ENCODE measurements at places on chromosomes 11 and 22.

- DNase-seq = peak; percentile 4
Measured at GRCh38 chr11:83921447-83922192, 635.5 kb upstream of the CCDC90B start.

GRCh38 chr11:124896821-124897391 is 759 bp downstream of the ROBO4 start:
- DNase-seq = no peak

DNA sequence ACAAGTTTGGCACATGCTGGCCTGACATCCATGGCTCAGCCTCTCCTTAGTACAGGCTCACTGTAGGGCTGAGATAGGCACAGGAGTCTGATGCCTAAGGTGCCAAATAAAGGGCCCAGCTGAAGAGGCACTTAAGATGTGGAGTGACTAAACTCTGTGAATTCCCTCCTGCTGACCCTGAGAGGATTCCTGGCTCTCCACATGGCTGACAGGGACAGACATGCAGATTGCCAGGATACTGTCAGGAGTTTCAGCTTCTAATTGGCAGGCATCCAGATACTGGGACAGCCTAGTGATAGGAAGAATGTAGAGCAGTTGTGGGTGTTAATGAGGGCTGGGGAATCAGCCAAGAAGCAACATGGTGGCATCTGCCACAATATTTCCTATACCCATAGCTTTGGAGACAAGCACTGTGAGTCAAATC is 558.7 kb downstream of the INSC start:
- peak; percentile 72 for DNase-seq

DNA sequence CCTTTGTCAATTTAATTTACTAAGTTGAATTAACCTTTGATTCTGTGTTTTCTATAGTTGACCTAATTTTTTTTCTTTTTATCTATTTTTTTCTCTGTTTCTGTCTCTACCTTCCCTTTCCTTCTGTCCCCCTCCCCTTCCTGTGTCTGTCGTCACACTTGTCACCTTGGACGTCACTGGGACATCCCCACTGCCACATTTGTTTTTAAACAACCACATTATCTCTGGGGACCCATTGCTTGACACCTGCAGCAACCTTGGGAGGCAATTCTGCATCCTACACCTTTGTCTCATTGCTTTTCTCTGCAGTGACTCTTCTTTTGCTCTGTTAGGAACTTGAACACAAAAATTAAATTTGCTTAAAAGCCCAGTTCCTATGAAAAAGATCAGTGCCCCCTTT is 51.8 kb upstream of the TTC12 start:
- no peak for DNase-seq

DNA sequence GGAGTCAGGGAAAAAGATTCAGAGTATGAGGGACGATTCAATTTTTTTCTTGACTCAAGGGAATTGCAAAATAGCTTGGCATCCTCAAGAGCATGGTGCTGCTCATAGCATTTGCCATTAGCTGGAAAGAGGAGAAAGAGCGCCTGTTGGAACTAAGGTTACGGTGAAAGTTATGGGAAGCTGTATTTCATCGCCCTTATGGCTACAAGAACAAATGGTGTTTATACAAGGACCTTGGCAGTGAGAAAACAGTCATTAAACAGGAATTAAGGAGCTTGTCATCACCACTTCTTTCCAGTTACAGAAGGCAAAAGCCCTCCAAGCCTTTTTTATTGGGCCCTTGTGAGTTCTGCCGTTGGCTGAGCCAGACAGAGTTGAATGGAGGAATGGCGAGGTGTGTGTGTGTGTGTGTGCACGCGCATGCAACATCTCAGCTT is 74.2 kb downstream of the ALX4 start:
- no peak for DNase-seq

DNA sequence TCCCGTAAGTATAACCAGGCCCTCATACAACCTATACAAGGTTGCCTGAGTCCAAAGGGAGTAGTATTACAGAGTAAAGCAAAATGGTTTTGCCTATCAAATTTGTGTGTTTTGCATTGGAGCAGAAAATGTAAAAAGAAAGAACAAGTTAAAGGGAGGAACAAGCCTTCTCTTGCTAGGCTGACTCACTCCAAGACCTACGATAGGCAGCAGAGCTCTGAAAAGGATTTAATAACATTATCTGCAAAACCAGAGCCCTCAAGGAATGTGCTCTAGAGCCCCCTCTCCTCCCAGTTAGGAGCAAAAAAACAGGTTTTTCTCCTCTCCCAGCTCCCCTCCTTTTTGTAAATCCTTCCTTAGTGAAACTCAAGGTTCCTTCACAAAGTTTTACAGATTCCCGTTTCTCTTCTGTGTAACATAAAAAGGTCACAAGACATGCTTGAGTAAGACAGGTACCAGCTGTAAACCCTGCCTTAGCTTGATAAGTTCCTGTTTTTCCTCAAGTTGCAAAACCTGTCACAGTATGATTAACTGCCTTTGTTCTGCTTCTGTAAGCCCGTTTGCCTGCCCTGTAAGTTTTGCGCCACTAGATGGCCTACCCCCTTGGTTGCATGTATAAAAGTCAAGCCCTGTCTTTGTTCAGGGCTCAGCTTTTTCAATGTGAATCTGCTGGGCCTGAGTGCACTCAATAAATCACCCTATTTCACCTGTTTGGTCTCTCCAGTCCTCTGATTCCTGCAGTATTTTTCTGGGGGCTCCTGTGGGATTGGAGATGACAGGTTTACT is 498.2 kb downstream of the KCNA4 start:
- peak; percentile 37 for DNase-seq

GRCh38 chr22:19723232-19723982 is at the start of gene GP1BB:
Gene GP1BB (plus strand): TSS chr22:19723539. CDS start chr22:19723570, 31 bp downstream.
- DNase-seq = peak; percentile 61

- peak; percentile 89 for DNase-seq
Measured at GRCh38 chr11:16893456-16894066, 120.7 kb downstream of the PLEKHA7 start.

GRCh38 chr11:38256436-38256835 is 1658.4 kb upstream of the RAG2 start:
- DNase-seq = peak; percentile 21

DNA sequence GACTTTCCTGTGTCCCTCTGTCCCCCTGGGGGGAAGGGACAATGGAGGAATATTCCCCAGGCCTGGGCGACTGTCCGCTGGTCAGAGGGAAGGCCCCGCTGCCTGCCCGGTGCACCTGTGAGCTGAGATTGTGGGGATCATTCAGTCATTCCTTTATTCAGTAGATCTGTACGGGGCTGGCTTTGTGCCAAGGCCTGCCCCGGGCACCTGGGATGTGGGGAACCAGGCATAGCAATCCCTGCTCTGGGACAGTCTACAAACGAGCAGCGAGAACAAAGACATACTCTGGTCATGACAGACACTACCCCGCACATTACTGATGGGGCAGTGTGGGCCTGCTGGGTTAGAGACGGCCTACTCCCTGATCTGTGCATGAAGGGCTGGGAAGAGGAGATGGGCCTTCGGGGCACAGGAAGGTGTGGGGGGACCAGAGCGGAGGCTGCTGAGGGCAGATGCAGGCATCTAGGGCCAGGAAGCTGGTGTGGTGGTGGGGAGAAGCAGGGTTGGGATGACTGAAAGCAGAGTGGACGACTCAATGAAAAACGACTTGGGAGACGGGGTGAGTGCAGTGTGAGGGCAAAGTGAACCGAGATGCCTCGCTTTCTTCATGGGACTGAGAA is 1.8 kb upstream of the MYO7A start:
- DNase-seq = peak; percentile 17

DNA sequence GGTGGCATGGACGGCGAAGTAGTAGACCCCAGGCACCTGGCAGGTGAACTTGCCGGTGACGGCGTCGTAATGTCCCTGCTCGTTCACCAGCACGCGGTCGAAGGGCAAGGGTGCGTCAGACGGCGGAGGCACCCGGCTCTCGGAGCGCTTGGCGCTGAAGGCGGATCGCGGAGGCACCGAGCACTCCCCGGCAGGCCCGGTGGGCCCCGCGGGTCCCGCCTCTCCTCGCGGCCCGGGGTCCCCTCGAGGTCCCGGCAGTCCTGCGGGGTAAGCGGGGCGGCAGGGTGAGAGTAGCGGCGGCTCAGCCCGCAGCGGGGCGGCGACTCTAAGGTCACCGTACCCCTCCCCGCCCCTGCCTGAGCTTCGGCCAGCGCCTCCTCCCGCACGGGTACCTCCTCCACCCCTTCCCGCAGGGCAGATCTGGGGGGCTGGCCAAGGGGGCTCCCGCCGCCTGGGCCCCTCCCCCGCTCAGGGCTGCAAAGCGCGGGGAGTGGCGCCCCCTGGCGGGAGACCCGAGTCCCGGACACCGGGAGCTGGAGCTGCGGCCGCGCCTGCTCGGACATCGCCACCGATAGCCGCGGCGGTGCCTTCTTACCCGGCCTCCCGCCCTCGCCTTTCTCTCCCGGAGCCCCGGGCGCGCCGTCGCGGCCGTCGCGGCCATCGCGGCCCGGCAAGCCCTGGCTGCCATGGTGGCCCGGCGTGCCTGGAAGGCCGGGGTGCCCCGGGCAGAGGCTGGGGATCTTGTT is 921 bp downstream of the C1QTNF5 start:
- DNase-seq = peak; percentile 61

- DNase-seq = no peak
Measured at GRCh38 chr22:35046744-35047462, 19.1 kb upstream of the ISX start.

DNA sequence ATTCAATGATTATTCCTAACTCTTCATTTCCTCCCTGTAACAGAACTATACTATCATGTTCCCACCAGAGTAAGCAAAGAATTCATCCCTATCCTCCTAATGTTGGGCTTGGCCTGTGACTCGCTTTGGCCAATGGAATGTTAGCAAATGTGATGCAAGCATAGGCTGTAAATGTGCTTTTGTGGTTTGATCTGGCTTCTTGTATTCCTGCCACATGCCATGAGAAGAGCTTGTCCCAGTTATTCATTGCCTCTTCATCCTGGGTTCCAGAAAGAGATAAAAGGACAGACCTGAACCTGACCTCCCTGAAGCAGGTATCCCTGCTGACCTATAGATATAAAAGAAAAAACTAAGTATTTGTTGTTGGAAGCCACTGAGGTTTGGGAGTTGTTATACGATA is 51.0 kb downstream of the SYTL2 start:
- DNase-seq = peak; percentile 57

DNA sequence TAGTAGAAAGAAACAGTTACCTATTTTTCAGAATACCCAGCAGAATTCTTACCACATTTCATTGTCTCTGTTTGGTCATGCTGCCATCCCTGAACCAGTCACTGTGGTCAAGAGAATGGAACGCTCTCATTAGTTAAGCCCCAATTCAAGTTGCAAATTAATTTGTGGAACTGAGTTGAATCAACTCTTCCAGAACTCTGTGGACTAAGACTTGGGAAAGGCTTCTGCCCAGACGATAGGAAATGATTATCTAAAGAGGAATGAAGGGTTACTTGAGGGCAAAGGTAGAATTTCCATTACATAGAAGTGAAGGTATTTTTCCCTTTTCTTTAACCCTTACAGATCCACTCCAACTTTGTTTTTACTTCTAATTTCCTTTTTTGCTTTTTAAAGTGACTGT is 286.4 kb downstream of the DYNC2H1 start:
- DNase-seq = peak; percentile 78

- no peak for DNase-seq
Measured at GRCh38 chr22:19117111-19117512, 5.1 kb downstream of the DGCR2 start.

DNA sequence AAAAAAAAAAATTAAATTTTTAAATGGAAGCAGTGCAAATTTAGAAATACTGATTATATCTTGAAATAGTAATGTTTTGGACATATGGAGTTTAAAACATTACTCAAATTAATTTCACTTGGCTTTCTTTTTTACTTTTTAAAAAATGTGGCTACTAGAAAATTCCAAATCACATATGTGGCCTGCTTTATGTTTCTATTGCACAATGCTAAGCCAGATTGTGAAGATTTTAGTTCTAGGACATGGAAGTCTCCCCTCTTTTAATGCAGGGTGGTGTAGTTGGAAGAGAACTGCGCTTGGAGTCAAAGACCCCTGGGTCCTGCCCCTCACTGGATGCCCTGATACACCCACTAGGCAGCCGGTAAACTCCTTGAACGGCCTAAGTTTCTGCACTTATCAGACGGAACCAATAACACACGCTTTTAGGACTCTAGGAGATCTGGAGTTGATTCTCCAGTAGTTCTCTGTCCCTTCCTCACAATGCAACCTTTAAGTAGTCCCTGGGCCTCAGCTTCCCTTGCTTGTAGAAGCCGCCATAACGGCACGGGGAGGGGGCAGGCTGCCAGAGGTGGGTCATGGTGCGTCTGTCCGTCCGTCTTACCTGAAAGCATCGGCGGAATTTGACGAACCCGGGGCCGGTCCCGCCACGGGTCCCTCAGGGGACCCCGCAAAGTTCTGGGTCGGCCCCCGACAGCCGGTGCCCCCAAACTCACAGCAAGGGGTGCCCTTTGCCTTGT is 505 bp downstream of the FAM227A start:
- DNase-seq = no peak

DNA sequence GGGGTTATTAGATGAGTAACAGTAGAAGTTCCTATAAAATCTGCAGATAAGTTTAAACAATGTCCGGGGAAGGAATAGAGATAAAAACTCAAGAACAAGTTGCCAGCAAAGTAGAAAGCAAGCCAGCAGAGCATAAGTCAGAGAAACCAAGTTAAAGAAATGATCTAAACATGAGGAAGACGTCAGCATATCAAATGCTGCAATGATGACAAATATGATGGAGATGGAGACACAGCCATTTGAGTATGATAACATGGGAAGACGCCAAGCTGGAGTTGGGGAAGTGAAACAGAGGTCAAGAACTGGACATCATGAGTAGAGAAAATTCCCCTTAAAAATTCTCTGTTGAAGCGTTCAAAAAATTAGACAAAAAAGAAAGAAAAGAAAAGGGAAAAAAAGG is 571.5 kb downstream of the CNTN5 start:
- DNase-seq = no peak

DNA sequence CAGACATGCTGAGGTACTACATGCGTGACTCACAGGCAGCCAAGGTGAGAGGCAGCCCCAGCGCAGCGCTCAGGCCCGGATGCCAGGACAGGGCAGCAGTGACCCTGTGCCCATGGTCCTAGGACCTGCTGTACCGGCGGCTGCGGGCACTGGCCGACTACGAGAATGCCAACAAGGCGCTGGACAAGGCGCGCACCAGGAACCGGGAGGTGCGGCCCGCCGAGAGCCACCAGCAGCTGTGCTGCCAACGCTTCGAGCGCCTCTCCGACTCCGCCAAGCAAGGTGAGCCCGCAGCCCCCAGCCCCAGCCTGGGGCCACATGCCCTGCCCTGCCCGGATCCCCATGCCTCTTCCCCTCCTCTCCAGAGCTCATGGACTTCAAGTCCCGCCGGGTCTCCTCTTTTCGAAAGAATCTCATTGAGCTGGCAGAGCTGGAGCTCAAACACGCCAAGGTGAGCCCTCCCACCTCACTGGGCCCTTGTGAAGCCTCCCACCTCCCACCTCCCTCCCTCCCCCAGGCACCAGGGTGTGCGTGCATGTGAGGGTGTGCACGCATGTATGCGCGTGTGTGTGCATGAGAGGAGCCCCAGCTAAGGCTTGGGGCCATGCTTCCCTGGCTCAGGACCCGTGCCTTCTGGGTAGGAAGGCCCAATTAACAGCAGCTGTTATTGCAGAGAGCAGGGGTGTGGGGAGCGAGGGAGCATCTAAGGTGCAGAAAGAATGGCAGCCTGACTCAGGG is 5.3 kb downstream of the CFL1 start:
- no peak for DNase-seq

- no peak for DNase-seq
Measured at GRCh38 chr22:40878922-40879321, 17.0 kb upstream of the DNAJB7 start.

All from mesendoderm (in vitro differentiated cells).